Epithelial cell of prostate (primary cell): ENCODE measurements at places on chromosomes 11 and 22.
A peak's percentile ranks its signal among the peaks of the same experiment; 100 is the strongest.

DNA sequence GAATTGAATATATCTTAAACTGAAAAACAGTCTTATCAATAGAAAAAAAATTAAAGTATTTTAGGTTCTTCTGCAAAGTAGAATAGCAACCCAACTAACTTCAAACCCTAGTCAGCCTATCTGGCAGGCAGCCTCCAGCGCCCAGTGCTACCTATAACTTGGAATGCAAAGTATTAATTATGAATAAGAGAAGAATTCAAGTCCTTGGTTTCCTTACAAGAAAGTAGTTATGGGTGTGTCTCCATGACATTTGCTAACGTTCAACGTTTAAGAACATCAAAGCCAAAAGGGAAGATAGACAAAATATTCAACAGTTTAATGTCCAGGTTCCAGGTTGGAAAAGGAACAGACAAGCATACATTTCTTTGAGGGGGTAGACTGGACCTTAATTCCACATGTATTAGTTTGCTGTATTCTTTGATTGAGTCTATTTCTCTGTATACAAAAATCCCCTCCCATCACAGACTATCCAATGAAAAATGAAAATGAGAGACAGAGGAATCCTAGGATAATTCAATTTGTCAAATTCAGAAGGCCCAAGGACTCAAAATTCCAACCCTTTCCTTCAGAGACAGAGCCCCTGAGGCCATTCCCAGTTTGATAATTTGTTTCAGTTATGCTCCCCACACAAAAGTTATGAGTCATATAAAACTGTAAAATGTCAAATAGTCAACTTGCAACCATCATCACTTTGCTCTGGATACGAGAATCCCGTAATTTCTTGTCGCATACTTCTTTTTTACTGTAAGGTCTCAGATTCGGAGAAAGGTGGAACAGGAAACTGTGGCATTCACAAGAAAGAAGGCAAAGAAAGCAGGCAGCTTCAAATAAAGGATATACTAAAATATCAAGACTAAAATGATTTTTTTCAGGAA, 83.7 kb upstream of the CHRM4 start:
- DNase-seq, result no peak

GRCh38 chr11:2794968-2795322, 90.6 kb downstream of the CDKN1C start:
- DNase-seq, result no peak

GRCh38 chr22:27440304-27440865, 361.2 kb downstream of the MN1 start:
- no peak for DNase-seq

DNA sequence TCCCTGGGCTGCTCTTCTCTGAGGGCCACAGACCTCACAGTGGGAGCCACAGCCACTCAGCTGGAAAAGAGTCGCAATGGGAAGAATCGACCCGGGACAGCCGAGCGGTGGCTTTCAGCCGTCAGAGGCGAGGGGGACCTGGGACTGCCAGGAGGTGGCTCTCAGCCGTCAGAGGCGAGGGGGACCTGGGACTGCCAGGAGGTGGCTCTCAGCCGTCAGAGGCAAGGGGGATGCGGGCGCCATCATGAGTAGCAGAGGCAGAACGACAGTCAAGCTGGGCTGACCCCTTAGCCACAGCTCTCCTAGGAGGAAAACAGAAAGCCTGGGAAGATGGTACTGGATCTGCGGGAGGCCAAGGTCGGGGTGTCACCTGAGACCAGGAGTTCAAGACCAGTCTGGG, 14.9 kb upstream of the MUC2 start:
- DNase-seq, result no peak

DNA sequence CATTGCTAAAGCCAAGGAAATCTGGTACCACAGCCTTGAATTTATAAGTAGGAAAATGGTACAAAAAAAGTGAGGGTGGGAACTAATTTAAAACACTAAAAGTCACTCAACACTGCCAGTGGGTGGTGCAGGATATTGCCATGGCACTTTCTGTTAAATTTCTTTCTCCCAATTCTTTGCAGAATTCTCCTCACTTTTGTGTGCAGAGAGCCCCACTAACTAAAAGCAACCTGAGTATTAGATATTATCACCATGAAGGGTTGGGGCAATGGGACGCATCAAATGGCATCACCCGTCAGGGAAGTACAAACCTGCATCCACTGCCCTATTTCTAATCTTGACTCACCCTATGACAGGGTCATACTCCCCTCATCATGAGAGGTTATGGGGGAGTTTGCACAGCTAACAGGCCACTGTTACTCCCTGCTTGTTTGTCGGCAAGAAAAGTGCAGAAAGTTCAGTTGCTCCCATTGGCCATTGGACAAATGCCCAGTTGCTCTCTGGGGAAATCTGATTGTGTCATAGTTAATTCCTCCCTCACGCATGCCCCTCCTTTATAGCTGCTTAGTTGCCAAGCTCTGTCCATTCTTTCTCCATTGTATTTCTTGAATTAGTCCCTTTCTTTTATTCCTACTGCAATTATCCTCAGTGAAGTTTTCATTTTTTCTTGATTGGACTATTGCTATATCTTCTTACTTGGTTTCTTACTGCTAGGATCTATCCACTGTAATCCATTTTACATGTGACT, 93.8 kb upstream of the BLID start:
- no peak for DNase-seq

DNA sequence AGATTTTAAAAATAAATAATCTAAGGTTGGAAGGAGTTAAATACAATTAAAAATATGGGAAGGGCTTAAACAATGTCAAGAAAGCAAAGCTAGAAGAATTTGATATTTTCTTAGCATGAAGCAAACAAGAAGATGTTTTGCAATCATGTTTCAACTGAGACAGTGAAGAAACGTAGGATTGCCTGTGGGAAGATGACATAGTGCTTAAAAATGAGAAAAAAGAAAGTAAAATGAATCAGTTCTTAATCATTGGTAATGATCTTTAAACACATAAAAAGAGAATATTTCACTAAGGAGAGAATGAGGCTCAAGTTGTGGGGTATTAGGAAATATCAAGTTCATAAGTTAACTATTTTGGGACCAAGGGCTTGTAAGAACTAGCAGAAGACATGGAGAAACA, 855.0 kb downstream of the METTL15 start:
- DNase-seq, result peak; percentile 16

DNA sequence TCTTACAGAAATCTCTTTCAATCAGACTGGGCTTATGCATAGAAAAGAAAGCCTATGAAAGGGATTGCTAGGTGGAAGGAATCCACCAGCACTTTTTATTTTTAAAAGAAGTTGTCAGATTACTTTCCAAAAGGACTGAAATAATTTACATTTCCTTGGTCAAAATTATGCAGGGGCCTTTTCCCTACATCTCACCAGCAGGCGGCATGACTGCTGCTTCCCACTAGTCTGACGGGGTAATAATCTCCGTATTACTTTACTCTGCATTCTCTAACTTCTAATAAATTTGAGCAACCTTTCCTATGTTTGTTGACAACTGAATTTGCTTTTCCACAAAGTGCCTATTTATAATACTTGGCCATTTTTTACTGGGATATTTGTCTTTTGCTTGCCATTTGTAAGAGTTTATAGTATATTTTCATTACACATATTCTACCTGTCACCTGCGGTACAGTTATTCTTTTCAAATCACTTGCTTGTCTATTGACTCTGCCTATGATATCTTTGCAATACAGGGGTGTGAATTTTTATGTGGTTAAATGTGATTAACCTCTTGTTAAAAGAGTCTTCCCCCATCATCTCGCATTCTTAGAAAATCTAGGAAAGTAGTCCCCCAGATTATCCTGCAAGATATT, 51.9 kb upstream of the USP47 start:
- DNase-seq, result no peak

GRCh38 chr22:44972363-44973083, 37.3 kb downstream of the PHF21B start:
- DNase-seq, result no peak

- no peak for DNase-seq
Observed at GRCh38 chr11:75069473-75069872, 27.2 kb downstream of the OR2AT4 start.

DNA sequence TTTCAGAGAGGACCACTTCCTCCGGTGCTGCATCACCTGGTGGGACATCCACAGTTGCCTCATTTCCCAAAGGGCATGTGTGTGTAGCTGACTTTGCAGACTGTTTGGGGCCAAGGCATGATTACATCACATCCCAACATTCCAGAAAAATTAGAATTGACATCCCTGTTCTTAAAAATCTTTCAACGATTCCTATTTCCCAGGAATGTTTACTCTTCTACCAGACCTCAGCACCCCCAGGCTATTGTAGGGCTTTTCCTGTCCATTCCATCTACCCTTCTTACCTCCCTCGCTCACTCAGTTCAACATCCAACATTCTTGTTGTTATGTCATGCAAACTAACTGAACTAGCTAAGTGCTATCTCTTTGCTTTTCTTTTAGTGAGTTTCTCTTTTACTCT, 37.3 kb downstream of the PIWIL4 start:
- no peak for DNase-seq

- no peak for DNase-seq
Observed at GRCh38 chr22:42074132-42074811, at the start of gene PHETA2. Gene PHETA2, plus strand, starts transcription at chr22:42074248. Its CDS starts 3,046 bp downstream, at chr22:42077294.

GRCh38 chr11:1235901-1236315, 13.0 kb downstream of the MUC5B start:
- no peak for DNase-seq

GRCh38 chr11:44615041-44615755, 49.7 kb downstream of the CD82 start:
- DNase-seq, result no peak

- no peak for DNase-seq
Observed at GRCh38 chr11:35800970-35801953, 138.7 kb downstream of the TRIM44 start.

GRCh38 chr11:23124249-23124648, 264.0 kb upstream of the CCDC179 start:
- DNase-seq, result no peak

DNA sequence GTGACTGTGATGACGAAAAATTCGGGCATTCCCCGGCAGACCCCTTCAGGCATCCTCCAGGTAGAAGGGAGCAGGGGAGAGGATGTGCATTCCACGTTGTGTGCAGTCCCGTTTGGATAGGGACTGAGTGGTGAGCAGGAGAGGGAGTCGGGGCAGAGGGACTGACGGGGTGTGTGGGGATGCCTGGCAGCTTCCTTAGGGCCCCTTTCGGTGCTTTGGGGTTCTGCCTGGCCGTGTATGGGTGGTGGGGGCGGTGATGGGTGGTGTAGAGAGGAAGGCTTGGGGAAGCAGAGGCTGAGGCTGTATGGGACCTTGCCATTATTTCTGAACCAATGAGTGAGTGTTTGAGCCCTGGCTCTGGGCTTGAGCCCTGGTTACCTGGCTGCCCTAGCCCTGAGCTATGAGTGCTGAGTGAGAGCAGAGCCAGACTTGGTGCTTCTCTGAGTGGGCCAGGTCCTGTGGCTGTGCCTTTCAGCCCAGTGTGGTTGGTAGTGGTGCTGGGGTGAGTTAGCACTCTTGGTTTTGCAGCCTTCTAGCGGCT, 914 bp downstream of the INPPL1 start:
- no peak for DNase-seq

DNA sequence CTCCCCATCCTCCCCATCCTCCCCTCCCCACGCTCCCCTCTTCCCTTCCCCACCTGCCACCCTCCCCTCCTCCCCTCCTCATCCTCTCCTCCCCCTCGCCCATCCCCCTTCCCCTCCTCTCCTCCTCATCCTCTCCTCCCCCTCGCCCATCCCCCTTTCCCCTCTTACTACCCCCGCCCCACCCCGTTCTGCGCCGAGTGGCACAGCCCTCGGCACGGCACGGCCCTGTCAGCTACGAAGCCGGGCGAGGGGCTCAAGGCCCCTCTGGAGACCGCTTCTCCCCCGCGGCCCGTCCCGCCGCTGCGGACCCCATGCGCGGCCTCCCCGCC, 449.9 kb downstream of the OPCML start:
- DNase-seq, result no peak

DNA sequence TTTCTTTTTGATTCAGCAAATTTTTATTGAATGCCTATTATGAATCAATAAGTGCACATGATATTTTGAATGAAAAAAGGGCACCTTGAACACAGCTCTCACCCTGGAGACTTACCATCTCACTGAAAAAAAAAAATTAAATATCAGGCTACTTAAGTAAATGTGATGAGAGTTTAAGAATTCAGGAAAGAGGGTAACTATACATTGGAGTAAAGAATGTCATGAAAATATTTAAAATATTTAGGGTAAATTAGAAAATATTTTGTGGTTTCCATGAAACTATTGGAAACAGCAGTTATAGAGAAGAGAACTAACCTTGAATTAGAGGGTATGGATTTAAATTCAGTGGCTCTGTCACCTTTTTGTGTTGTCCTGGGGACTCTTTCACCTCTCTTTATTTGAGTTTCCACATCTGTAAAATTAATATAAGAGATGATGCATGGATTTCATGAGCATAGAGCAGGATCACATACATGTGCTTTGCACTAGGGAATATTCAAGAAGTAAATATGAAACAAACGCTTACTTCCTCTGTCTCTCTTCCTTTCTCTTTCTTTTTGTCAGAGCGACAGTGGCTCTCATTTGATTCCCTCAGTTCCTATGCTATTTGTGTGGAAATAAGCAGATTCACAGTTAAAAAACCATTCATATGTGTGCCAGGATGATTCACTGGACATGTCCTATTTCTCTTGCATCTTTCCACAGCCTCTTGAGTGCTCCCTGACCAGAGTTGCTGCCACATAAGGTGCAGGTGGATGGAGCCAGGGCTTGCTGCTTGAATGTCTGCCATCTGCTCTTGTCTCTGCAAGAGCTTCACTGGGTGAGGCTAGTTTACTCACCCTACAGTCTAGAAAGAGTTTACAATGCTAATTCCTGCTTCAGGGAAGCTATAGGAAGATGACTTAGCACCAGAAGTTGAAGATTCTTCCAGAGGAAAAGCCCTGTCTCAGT, 533.1 kb downstream of the ETS1 start:
- DNase-seq, result peak; percentile 64

GRCh38 chr22:46725096-46725495, 13.0 kb downstream of the CERK start:
- DNase-seq, result no peak

GRCh38 chr11:36594316-36594989, at the start of gene IFTAP:
Gene IFTAP, plus strand, starts transcription at chr11:36594502. Its CDS starts 15,602 bp downstream, at chr11:36610104.
- DNase-seq, result peak; percentile 57

DNA sequence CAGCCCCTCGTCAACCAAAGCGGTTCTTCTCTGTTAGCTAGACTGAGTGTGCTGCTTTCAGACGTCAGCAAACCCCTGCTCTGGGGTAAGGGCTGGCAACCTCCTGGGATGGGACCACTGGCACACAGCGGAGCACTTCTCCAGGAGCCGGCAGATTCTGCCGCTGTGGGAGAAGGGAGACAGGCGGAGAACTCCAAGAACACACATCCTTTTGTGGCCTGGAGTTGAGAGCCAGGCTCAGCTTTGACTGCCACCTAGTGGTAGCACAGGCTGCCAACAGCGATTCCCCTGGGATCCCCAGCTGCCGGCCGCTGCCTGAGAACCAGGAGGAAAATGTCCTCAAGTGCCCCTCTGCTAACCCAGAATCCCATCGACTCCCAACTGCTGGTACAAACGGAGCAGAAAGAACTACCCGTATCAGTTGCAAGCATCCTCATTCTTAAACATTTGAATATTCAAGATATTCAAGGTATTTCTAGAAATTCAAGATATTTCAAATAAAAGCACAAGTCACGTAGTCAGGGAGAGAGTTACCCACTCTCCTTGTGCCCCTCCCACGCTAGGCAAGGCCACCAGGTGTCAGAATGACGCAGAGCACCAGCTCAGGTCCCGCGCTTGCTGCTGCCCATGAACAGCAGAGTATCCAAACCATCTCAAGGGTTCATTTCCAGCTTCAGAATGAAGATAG, 4.9 kb downstream of the LTO1 start:
- DNase-seq, result no peak
